ENCODE measurements at places on chromosomes 5 and 9.

GRCh38 chr5:135229679-135230132 lies 169.3 kb downstream of the MACROH2A1 start:
- DNase-seq = no peak

DNA sequence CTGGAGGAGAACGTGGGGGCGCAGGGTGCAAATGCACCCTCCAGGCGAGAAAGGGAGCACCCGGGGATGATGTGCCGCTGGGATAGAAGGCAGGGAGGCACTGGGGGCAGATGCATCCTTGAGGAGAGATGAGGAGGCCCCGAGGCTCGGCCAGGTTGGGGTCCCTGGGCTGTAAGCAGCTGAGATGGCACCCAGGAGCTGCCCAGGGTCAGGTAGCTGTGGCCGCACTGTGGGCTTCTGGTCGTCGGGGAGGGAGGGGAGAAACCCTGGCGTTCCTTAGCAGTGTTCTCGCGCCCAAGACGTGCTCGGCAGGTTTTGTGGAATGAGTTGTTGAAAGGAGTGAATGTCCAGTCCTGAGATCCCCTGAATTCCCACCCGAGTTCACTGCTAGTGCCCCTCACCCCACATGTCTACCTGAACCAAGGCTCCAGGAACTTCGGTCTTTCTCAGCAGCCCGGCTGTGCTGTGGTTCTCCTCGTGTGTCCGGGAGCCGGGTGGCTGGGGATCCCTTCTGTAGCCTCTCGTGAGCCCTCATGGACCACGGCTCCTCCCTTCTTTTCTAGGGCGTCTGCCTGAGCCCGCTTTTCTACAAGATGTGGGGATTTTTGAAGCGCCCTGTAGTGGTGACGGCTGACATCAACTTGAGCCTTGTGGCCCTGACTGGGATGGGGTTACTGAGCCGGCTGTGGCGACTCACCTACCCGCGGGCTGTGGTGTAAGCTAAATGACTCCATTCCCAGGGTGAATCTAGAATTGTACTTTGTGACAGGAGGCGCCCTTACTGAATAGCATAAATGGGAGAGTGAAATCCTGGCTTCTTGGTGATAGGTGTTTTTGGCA lies 1.1 kb downstream of the POMT1 start:
- peak; percentile 89 for DNase-seq

GRCh38 chr5:171367424-171368370 lies 20.0 kb upstream of the NPM1 start:
- DNase-seq = no peak

DNA sequence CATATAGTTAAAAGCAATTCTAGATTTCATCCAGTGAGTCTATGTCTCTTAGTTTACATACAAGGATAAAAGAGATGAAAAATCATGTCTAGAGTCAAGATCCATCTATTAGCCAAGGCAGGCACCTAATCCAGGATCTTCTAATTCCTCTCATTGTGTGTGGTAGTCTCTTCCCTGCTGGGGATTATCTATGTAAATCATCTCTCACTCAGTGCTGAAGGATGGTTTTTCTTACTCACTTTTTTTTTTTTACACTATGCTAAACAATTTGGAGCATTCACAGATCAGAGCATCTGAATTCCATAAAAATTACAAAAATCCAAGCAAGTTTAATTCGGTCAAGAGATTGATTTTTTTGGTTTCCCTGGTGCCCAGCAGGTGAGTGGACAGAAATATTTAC lies 154.9 kb upstream of the GDNF start:
- no peak for DNase-seq

DNA sequence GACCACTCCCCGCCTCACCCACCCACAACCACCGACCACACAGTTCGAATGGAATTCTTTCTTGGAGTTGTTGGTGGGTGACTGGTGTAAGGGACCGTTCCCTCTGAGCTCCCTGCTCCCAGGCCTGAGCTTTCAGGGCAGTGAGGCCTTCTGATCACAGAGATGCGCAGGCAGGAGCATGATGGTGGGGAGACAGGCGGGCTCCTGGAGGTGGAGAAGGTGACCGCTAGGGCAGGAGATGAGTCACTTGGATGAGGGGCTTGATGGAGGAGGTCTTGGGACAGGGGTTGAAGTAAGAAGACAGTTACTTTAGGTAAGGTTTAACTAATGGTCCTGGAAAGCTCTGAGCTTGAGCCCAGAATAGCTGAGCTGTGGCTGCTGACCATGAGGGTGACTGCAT lies 88.5 kb downstream of the HSPA4 start:
- DNase-seq = no peak

DNA sequence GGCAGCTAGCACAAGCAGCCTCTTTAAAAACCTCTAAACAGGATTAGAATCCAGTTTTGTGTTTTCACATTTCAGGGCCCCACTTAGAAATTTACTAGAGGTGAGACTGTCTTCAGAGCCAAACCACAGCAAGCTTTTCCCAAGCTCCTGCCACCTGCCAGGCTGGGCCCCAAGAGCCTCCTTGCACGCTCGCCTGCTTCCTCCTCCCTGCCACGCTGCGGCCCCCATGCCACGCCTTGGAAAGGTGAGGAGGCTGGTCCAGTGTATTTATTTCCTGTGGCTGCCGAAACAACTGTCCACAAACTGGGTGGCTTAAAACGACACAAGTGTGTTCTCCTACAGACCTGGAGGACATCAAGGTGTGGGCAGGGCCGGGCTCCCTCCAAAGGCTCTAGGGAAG lies 43.4 kb downstream of the NKX2-5 start:
- DNase-seq = no peak

Measured in activated naive CD4-positive, alpha-beta T cell treated with anti-CD3 and anti-CD28 coated beads for 36 hours (primary cell).